Putamen (tissue), 1 donor: ENCODE measurements at places on chromosomes 5 and 9.

DNA sequence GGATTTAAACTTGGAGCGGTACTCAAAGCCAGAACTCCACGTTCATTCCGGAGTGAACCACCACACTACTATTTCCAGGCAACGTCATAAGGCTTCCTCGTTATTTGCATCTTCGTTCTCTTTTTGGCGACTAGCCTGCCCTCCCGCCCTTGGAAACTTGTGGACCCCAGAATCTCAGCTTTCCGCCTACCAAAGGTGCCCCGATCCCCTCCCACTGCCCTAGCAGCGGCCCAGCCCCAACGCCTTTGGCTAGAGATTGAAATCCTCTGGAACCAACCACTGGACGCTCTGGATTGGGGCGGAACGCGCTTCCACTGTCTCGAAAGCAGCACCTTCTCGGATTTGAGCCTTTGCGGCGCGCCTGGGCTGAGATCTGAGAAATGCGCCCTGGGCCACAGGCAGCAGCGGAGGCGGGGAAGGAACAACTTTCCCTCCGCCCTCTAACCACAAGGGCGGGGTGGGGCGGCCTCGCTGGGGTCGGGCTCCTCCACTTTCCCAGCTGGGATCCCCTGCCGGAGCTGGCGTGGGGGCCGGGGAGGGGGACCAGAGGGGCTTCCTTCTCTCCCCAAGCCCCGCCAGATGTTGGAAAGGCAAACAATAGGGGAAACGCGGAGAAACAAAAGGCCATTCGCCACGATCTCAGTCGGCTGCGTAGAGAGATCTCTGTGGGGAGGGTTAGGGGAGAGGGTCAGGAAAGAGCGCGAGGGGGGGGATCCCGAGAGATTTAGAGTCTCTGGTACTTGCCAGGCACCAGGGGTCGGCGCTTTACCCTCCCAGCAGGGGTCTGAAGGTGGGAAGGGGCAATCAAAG, 1.3 kb downstream of the MOB3B start:
- DNase-seq, result peak; percentile 81

GRCh38 chr5:2656206-2656605, 95.3 kb downstream of the IRX2 start:
- no peak for DNase-seq

DNA sequence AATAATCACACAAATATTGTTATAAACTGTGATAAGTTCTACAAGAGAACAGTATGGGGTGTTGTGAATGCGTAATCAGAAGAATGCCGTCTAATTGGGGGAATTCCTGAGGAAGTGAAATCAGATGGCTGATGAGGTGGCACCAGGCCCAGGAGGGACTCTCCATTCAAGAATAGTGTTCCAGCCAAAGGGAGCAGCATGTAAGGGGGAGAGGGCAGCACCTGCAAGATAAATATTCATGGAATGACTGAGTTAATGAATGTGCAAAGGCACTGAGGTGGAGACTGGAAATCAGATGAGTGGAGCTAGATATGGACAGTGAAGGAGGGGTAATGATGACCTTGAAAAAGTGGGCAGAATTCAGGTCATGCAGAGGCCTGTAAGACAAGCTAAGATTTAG, 250.6 kb downstream of the ARRDC3 start:
- DNase-seq, result no peak

GRCh38 chr5:33929925-33930690, 6.1 kb upstream of the RXFP3 start:
- DNase-seq, result no peak

DNA sequence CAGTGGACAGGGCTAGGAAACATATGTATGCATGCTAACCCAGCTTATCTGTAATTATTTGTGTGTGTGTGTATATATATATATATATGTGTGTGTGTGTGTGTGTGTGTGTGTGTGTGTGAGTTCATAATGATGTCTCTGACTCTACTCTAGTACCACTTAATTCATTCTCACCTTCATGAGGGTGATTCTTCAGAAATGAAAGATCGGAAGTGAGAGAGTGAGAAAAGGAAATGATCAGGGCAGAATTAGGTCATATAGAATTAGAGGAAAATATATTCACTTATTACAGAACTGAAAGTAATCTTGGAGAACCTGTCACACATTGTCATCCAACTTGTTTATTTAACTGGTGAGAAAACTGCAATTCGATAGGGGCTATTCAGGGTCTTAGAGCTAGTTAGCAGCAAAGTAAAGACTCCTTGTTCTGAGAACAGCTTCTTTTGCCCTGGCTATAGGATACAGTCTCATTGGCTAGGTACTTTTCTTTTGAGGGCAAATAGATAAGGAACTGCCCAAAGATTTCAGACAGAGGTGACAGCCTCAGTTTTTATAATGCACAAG, 58.8 kb downstream of the C9orf153 start:
- no peak for DNase-seq

- DNase-seq, result no peak
These were observed 546.0 kb upstream of the GRAMD2B start for GRCh38 chr5:125877248-125877647.

GRCh38 chr5:98330871-98331270, 442.6 kb upstream of the RGMB start:
- DNase-seq, result no peak
